Right ventricle myocardium superior (tissue), 1 donor: ENCODE measurements at places on chromosomes 1 and 21.
A peak's percentile ranks its signal among the peaks of the same experiment; 100 is the strongest.

- DNase-seq, result no peak
Observed at GRCh38 chr1:186905561-186905960, 76.8 kb downstream of the PLA2G4A start.

DNA sequence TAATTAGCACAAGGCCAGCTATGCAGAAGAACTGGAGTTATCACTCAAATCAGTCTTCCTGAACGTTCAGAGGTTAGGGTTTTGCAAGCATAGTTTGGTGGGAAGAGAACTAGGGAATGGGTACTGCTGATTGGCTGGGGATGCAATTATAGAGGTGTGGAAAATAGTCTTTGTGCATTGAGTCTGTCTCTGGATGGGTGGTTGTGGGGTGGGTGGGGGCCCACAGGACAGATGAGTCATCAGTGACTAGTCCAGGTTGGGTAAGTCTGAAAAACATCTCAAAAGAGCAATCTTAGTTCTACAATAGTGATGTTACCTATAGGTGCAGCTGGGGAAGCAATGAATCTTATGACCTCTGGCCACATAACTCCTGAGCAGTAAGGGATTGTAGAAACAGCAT, 89.7 kb upstream of the HMCN1 start:
- no peak for DNase-seq

- no peak for DNase-seq
Observed at GRCh38 chr1:201014816-201015200, 8.7 kb downstream of the KIF21B start.

DNA sequence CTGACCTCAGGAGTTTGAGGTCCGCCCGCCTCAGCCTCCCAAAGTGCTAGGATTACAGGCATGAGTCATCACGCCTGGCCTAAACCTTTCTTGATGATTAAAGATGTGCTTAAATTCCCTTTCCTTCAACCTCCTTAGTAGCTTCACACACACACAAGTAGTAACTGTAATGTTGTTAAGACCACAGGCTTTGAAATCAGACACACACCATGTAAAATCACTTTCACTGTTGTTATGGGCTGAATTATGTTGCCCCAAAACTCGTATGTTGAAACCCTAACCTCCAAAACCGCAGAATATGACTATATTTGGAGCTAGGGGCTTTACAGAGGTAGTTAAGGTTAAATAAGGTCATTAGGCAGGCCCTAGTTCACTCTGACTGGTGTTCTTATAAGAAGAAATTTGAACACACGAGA, 180.2 kb downstream of the NR5A2 start:
- no peak for DNase-seq

DNA sequence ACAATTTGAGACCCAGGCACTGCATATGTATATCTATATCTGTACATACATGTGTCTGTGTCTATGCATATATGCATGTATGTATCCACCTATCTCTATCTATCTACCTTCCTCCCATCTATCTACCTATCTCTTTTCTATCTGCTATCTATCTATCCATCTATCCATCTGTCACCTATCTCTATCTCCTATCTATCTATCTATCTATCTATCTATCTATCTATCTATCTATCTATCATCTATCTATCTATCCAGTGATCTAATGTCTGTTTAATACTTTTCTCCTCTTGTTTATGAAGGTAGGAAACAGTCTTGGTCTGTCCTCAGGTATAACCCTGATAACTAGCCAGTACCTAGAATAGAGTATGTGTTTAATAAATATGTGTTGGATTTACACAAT, 25.9 kb downstream of the TNNT2 start:
- no peak for DNase-seq

DNA sequence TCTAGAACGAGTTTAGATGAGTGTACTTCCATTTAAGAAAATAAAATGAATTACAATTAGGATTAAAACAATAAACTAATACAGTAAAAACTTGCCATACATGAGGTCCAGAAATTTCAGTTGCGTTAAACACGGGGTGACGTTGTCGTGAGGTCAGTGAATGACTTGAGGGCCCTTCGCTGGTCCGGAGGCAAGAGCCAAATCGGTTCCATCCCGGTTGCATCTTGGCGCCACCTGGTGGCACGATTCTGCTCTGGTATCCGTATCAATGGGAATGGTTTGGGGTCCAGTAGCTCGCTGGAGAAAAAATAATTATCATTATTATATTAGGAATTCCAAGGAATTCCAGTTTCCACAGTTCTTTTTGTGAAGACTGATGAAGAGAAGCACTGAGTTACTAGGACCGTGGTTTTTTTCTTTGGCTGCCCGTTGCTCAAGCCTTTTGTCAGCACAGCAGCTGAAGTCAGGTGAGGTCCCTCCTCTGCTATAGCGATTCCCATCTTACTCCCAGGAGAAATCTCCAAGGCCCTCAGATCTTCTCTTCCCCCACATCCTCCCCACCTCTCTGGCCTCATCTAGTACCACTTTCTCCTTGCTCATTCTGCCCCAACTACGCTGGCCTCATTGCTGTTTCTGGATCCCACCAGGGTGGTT, 161.4 kb downstream of the SLC35F3 start:
- peak; percentile 88 for DNase-seq
